ENCODE measurements at places on chromosomes 4 and X. TPM values are rescaled to one million over a fixed set of nuclear protein-coding genes. Genes with fewer than 3 reads are reported as not detected.

DNA sequence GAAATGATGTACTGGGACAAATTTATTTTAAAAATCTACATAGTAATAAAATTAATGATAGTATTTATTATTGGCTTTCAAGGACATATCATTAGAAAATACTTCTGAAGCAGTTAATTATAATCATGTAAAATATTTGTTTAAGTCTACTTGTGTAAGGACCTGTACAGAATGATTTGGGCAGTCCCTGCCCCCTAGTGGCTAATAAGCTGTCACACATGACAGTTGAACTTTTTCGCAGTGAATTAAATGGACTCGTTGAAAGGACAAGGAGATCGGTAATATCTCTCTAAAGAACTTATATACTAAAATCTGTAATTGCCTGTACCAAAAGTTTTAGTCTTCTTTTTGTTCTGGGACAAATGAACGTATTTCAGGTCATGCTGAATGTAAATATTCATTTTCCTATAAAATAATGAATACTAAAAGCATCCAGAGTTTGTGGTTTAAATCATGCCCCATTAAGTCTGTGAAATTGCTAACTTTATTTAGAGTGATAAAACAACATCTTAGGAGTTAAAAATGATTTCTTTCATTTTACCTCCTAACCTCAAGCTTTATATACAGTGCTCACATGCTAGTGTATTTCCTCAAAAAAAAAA is 13.6 kb downstream of the EXOC1 start:
- H3K4me3 ChIP-seq, result no peak overlapping the region
- H3K4me1 ChIP-seq, result peaks cover 28% of the 10 kb centered on the region
- peak overlapping the region; percentile 41 for H3K27ac ChIP-seq
- H3K27me3 ChIP-seq, result no peaks in the 10 kb centered on the region
- H3K36me3 ChIP-seq, result peaks cover 38% of the 10 kb centered on the region

YIPF6 gene
- total RNA-seq, result 36.1 TPM

KIAA1210 gene
- total RNA-seq, result 0.07 TPM

DNA sequence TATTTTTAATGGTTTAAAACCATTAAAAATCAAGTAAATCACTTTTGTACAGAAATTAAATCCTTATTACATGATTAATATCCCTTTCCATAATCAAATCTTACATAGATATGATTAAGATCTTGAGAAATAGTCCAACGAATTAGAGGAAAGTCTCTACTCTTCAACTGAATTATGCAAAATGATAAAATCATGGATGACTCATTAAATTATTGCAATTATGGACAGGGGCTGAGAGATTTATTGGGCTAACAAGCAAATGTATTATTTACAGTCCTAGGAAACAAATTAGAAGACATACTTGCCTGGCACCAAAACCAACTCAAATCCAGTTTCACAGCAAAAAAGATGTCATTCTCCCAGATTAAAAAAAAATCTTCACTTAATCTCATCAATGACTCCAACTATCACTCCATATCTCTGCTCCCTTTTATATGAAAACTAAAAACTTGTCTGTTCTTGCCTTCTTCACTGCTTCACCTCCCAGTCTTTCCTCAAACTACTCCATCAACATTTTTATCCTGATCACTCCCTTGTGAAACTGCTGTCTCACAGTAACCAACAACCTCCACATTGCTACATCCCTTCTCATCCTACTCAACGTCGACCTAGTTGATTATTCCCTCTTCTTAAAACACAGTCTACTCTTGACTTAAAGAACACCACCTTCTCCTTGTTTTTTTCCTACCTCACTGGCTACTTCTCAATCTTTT is 18.4 kb upstream of the DDX60 start:
- H3K27ac ChIP-seq, result no peak overlapping the region
- H3K4me3 ChIP-seq, result no peak overlapping the region
- no peaks in the 10 kb centered on the region for H3K4me1 ChIP-seq
- no peak for DNase-seq
- no peaks in the 10 kb centered on the region for H3K36me3 ChIP-seq
- H3K27me3 ChIP-seq, result no peaks in the 10 kb centered on the region

COX7B2 gene
- total RNA-seq, result not detected

CFP gene
- total RNA-seq, result 0.12 TPM
